NCI-H146 (cell line): ENCODE measurements at places on chromosomes 11 and 22.

DNA sequence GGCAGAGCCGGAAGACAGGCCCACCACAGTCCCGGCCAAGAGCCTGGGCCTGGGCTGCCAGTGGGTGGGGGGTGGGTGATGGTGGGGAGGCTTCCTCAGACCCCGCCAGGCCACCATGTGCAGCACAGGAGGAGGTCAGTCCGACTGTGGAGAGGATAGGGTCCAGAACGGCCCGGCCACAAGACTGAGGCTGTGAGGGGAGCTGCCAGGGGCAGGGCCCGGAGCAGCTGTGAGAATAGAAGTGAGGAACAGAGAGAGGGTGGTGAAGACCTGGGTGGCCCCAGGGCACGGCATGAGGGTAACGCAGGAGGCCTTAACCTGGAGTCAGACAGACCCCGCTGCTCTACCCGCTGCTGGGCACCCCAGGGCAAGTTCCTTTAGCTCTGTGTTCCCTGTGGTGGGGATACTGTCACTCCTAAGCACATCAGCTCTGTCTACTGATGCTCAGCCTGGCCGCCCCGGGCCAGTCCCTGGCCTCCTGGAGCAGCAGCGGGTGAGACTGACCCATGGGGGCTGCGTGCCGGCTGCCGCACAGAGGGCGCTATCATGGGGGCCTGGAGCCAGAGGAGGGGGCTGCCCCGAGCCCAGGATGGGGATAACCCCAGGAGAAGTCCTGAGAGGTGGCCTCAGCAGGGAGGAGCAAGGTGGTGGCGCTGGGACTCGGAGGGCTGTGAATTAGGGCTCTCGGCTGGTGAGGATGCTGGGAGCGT is 1.7 kb downstream of the FERMT3 start:
- DNase-seq, result no peak

DNA sequence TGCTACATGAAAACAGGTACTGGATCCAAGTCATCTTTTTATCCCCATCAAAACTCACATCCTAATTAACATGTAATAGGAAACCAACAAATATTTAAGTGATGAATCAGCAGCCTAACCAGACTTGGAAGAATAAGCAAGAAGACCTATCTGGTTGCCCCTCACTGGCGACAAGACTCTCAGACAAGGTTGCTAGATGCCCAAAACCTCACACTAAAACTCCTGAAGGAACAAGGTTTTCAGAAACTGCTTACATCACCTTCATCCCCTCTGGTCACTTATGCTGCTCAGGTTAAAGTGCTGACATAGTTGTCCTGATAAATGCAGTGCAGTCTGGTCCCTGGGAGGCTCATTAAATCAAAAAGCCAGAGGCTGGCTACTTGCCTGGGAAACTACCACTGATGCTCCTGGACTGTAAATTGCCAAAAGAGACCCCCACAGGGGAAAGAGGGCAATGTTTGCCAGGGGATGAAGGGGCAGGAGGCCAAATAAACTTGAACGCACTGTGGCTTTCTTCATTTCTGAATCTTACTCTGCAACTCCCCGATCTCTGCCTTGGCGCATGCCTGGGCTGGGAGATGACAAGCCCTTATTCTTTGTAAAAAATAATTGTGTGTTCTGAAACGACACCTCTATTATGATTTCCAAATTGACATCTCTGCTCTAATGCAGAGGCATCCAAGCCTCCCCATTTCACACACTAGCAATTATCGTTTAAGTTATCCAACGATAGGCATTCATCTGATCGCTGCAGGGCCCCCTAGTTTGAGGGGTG is 72.7 kb downstream of the AMBRA1 start:
- DNase-seq, result no peak

- no peak for DNase-seq
Measured at GRCh38 chr11:126731576-126732142, 268.9 kb downstream of the KIRREL3 start.

GRCh38 chr22:39574779-39575551 is 4.4 kb downstream of the CACNA1I start:
- no peak for DNase-seq

GRCh38 chr11:62444236-62444833 is 25.5 kb downstream of the SCGB1A1 start:
- DNase-seq, result peak; percentile 92

- no peak for DNase-seq
Measured at GRCh38 chr11:90235526-90235925, 12.7 kb upstream of the CHORDC1 start.

DNA sequence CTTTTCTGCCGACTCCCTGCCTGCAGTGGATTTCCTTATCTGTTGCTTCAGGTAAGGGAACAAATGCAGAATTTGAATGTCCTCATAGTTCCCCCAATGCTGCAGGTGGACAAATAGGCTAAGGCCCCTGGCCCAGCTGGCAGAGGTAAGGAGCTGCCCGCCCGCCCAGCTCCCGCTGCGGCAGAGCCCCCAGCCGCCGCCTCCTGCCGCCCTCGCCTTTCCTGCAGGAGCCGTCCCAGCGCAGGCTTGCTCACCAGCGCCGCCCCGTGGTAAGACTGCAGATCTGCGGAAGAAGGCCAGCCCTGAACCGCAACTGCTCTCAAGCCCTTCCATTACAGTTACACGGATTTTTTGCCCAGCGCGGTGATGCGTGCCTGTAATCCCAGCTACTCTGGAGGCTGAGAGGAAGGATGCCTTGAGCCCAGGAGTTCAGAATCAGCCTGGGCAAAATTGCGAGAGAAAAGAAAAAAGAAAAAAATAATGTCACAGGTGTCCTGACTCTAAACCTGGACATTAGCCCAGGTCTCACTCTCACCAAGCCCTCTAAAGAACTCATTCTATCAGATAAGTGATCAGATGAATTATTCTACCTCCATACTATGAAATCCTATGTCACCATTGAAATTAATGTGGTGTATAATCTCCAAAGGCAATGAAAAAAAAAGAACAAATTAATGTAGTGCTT is 51.2 kb upstream of the EMID1 start:
- DNase-seq, result peak; percentile 53

DNA sequence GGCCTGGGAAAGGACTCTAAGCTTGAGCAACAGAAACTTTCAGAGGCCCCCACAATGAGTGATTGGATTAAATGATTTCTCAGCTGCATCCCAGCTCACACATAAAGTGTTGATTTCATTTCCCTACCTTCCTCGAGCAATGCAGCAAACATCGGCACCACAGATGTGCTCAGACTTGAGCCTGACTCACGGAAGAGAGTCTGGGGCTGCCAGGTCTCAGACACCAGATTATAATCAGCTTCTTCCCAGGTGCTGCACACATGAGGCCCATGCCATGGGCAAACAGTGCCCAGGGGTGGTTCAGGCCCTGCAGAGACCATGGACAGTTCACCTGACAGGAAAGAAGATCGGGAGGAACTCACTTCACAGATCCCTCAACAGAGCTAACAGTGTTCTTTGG is 226.6 kb upstream of the TENM4 start:
- DNase-seq, result no peak

- DNase-seq, result no peak
Measured at GRCh38 chr11:119730789-119731386, 1.9 kb upstream of the NECTIN1 start.

- DNase-seq, result peak; percentile 17
Measured at GRCh38 chr22:41021061-41021612, 70.0 kb downstream of the RBX1 start.

DNA sequence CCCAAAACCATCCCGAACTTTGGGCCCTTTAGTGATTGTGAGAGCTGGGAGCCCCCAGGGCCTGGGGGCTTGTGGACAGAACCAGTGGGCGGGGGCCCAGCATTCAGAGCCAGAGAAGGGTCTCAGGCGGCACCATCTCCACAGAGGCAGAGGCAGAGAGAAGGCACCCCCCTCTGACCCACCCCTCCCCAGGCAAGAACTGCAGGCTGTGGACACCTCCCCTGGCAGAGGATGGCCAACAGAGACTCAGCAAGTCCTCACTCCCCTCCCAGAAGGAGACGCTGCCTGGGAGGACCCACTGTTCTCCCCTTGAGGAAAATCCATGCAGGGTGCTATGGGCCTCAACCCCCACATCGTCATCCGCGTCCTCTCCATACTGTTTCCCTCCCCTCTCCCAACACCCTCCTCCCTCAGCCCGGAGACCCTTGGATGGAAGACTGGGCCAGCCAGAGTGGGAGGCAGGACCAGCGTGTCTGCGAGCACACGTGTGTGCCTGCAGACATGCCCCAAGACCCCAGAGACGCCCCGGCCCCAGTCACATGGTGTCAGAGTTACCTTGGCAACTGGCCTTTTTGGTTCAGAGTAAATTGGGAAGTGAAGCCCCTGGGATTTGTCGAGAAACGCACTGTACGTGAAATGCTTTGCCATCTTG is 42.6 kb downstream of the KCNC1 start:
- no peak for DNase-seq

GRCh38 chr22:46089426-46090035 is 60.8 kb upstream of the PPARA start:
- DNase-seq, result no peak

GRCh38 chr11:67400251-67400941 is 1.3 kb downstream of the PPP1CA start:
- DNase-seq, result no peak

- no peak for DNase-seq
Measured at GRCh38 chr11:19605520-19606371, 106.9 kb upstream of the NAV2 start.

DNA sequence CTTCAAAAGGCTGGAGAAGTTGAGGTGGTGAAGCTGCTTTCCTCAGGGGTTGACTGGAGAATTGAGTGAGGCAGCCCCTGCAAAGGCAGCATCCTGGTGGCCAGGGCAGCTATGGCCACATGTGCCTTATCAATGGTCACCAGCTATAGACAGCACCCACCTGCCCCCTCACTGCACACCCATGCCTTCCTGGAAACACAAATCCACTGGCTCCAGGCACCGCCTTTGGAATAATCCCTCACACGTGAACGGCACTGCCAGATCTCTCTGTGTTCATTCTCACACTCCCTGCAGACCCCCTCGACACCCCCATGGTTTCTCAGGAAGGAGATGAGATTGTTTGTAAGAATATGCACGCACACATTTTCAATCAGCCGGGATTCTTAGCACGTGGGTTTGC is 1297.8 kb downstream of the TBC1D22A start:
- DNase-seq, result no peak
